ENCODE measurements at places on chromosomes 16 and 17.
A peak's percentile ranks its signal among the peaks of the same experiment; 100 is the strongest.

- DNase-seq = no peak
Observed at GRCh38 chr17:64689106-64689505, 27.0 kb upstream of the SMURF2 start.

GRCh38 chr17:17146786-17147406, 59.2 kb downstream of the PLD6 start:
- no peak for DNase-seq

GRCh38 chr16:30443631-30444030, 2.0 kb downstream of the SEPHS2 start:
- no peak for DNase-seq

GRCh38 chr17:773467-774312, 8.4 kb downstream of the GLOD4 start:
- no peak for DNase-seq

DNA sequence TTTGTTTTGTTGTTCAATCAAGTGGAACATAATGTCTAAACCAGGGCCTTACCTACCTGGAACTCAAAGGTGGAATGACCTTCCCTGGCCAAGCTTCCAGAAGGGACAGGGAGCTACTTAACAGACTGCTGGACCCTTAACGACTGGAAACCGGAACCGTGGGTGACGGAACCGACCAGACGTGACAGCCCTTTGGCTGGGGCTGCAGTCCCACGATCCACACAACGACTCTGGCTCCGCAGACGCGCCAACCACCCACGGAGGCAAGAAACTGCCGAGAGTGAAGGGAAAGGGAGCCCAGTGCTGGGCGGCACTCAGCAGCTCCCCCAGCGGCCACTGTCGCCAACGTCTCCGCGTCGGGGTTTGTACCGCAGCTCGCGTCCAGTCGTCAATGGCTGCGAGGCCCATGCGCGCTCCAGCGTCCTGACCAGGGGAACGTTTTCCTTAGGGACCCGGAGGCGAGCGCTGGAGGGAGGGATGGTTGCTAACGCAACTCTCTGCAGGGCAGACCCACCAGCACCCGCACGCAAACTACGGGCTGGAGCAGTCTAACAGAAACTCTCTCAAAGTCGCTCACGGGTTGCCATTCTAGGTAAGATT, 5.5 kb upstream of the KIF22 start:
- peak; percentile 61 for DNase-seq

DNA sequence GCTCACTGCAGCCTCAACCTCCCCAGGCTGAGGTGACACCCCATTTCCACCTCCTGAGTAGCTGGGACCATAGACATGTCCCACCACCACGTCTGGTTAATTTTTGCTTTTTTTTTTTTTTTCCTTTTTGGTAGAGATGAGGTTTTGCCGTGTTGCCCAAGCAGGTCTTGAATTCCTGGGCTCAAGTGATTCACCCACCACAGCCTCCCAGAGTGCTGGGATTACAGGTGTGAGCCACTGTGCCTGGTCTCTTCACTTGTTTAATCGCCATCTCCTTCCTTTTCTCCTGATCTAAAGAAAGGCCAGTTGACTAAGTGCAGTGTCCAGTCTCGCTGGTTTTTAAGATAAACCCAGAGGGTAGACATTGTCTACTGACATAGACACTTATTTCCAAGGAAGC, 152.0 kb downstream of the C16orf95 start:
- DNase-seq = no peak

DNA sequence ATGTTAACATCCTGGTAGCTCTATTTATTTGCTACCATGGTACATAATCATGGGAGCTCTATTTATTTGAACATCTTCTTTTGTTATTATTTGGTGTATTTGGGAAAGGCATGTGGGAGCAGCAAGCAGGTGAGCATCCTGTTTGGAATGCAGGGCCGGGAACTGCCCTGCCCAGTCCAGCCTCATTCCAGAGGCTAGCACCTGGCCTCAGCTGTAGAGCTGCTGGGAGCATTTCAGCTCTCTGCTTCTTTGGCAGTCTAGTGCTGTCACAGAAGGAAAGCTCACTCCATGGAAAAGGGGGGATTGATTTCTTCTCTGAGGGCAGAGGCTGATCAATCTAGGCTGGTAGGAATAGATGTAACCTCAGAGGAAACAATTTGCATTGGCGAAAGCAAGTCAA, 112.5 kb downstream of the WWOX start:
- DNase-seq = no peak

DNA sequence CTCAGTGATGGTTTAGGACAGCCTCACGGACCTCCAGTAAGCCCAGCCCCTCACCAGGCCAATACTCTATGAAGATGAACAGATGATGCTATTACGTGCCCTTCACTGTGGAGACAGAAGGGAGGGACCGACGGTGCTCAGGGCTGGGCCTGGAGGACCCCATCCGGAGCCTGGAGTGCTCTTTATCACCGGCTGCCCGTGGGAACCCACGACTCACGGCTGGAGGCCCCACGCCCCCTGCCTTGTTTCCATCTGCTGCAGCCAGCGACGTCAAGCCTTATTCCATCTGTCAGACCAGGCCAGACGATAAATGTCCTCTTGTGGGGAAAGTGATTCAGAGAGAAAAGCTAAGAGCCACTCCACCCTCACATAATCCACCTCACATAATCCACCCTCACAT, 4.0 kb upstream of the TIMM22 start:
- no peak for DNase-seq

DNA sequence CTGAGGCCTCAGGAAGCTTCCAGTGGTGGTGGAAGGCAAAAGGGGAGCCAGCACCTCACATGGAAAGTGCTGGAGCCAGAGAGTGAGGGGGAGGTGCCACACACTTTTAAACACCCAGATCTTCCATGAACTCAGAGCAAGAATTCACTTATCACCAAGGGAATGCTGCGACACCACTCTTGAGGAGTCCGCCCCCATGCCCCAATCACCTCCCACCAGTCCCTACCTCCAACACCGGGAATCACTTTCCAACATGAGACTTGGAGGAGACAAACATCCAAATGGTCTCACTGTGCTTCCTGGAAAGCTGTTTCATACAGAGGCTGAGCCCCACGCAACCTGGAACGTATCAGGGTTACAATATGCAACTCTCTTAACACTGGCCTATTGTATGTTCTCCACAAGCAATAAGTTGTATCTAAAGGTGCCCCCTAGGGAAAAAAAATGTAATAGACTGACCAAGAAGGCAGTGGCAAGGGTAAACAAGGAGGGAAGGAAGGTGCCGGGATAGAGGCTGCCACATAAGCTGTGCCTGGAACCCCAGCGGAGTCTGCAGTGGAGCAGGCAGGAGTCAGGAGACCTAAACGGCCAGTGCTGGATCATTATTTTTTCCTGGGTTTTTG, 106.7 kb upstream of the FOXF1 start:
- DNase-seq = no peak

GRCh38 chr17:18339933-18340332, 23.4 kb downstream of the SHMT1 start:
- no peak for DNase-seq

GRCh38 chr16:12323007-12323758, 346.6 kb downstream of the SNX29 start:
- no peak for DNase-seq

GRCh38 chr16:68900009-68900408, 56.7 kb downstream of the TANGO6 start:
- no peak for DNase-seq

- DNase-seq = peak; percentile 97
Observed at GRCh38 chr17:74987418-74987908, at the start of gene CDR2L. TSS of gene CDR2L (plus strand) at chr17:74987632. CDS start at chr17:74988044, 412 bp downstream.

- DNase-seq = peak; percentile 50
Observed at GRCh38 chr17:77963441-77963840, 4.9 kb downstream of the TNRC6C start.

GRCh38 chr17:14337596-14338079, 36.8 kb downstream of the HS3ST3B1 start:
- DNase-seq = no peak

DNA sequence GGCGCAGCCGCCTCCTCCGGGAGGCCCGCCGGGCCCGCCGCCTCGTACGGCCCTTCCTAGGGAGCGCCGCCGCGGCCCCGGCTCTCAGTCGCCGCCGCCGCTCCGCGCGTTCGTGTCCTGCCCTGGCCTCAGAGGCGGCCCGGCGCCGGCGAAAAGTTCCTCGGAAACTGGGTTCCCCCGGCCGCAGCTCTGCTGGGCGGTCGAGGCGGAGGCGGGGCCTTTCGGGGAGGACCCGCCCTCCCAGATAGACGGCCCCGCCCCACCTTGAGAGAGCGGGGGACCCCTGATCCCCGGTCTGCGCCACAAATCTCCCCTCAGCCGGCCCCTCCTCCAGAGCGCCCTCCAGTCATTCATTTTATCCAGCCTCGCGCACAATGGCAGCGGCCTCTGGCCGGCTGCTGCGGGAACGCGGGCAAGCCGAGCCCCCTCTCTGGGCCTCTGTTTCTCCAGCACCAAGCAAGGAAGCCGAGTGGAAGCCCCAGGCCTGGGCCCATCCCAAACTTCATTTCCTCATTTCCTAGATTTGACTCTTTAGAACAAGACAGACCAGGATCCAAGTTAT, at the start of gene SREBF1:
SREBF1 (minus strand) TSS at position 169 of the 562 bp plus-strand sequence. CDS start 169 bp downstream, outside the sequence.
- DNase-seq = peak; percentile 72

GRCh38 chr17:77325577-77326075, 184.9 kb downstream of the SEC14L1 start:
- DNase-seq = no peak

- DNase-seq = peak; percentile 27
Observed at GRCh38 chr17:2194889-2195335, 108.7 kb downstream of the SMG6 start.

DNA sequence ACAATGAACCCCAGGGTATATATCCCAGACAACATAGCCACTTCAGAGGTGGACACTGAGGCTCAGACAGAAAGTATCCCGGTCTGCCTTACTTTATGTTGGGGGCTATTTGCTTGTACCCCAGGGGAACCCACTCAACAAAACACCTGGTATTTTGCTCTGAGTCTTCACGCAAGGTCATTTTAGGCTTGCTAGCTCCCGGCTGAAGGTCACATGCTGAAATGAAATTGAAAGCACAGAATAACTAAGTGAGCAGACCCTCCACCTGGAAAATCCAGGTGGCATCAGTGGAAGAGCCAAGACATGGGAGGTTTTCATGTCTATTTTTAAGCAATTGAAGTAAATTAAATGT, 4.1 kb upstream of the KDM8 start:
- no peak for DNase-seq

DNA sequence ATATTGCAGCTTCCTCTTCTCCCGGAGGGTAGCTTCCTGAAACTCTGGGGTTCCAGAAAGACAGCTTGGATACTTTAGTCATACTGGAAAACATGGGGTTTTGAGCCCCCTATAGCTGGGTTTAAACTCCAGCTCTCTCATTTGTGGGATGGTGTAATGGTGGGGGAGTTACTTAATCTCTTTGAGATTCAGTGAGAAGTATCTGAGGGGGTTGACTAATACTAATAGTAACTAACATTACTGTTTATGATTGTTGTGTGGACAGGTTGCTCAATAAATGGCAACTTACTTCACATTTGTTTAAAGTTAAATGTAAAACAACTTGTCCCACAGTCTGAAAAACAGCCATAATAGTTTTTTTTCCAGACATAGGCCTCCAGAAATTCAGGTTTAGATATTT, 5.1 kb upstream of the SUZ12 start:
- DNase-seq = no peak

GRCh38 chr17:15274017-15274416, 8.9 kb upstream of the PMP22 start:
- no peak for DNase-seq

GRCh38 chr17:46135126-46135812, 58.0 kb downstream of the KANSL1 start:
- no peak for DNase-seq

DNA sequence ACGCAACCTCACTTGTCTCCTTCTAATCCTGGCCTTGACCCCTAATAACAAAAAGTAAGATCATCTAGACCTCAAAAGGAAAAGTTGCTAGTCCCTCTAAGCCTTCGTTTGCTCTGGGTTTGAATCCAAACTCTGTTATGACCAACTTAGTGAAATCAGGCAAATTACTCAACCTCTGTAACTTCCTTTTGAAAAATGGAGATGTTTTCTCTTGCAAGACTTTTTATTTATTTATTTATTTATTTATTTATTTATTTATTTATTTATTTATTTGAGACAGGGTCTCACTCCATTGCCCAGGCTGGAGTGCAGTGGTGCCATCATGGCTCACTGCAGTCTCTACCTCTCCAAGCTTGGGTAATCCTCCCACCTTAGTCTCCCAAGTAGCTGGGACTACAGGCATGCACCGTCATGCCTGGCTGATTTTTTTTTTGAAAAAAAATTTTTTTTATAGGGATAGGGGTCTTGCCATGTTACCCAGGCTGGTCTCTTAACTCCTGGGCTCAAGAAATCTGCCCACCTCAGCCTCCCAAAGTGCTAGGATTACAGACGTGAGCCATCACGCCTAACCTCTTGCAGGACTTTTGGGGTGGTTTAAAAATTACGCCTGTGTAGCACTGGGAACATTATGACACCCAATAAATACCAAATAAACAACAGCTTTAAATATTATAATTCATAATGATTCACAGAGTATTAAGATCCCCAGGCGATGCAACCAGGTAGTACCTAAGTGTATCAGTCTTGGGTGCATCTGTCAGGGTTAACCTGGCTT, 63.4 kb downstream of the PITPNC1 start:
- no peak for DNase-seq
